Substantia nigra (tissue), 51 donors: ENCODE measurements at places on chromosomes 2 and 18.

DNA sequence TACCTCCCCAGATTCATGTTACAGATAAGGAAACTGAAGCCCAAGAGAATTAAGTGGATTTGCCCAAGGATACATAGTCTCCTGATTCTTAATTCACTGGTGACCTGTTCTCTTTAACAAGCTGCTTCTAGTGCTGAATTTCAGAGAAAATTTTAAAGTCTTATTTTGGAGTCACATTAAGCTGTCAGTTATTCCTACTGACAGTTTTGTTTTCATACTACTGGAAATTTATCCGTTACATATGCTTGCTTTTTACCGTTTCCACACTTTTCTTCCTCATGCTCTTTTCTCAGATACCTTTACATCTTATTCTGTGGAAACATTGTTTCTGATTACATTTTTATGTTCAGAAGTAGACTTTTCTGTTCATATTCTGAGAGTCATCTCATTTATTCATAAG is 1.3 kb downstream of the MOB4 start:
- DNase-seq = no peak

DNA sequence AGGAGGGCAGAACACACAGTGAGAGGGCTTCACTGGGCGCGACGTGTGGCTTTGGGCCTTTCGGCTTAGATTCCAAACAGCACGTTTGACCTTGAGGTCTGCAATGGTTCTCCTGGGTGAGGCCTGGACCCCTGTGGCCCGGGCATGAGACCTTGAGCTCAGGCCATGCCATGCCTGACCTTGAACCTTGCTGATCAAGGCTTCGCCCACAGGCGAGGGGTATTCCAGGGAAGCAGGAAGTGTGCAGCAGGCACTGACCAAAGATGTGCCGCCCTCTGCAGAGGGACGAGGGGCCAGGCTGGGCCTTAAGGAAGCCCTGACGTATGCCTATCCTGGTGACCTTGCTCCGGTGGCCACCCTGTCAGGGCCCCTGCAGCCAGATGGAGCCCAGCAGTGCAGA is 178.3 kb upstream of the HDAC4 start:
- no peak for DNase-seq

- no peak for DNase-seq
Measured at GRCh38 chr2:203774760-203775159, 68.3 kb downstream of the CD28 start.

DNA sequence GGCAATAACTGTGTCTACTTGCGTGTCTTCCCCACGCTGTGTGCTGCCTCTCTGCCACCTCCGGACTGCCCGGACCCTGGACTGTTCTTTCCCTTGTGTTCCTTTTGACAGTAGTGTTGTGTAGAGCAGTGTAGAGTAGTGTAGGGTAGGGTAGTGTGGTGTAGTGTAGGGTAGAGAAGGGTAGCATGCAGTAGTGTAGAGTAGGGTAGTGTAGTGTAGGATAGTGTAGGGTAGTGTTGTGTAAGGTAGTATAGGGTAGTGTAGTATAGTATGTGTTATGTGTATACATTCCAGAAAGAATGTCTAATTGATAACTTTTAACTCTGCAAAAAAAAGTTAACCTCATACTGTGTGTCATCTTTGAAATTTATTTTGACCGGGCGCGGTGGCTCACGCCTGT is 49.7 kb upstream of the ZNF236 start:
- no peak for DNase-seq

- no peak for DNase-seq
Measured at GRCh38 chr2:11342551-11343367, 1.7 kb downstream of the ROCK2 start.

- no peak for DNase-seq
Measured at GRCh38 chr2:72109291-72109690, 38.4 kb downstream of the CYP26B1 start.

DNA sequence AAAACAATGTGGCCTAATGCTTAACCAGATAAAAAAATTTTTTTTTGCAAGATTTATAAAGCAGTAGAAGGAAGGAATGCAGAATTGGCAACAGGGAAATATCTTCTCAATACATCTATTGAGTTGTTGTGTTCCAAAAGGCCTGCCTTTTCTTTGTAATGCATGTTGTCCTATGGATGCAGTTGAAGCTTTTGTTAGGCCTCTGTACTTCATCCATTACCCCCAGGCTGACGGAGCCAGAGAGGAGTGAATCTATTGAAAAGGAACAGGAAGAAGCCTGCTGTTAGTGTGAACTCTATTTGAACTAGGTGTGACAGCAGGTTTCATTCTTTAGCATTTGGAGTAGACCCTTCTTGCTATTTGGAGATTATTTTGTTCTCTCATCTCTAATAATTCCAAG is 56.5 kb downstream of the MTX2 start:
- DNase-seq = no peak

GRCh38 chr2:100140582-100140981 is 1.8 kb downstream of the AFF3 start:
- DNase-seq = no peak

DNA sequence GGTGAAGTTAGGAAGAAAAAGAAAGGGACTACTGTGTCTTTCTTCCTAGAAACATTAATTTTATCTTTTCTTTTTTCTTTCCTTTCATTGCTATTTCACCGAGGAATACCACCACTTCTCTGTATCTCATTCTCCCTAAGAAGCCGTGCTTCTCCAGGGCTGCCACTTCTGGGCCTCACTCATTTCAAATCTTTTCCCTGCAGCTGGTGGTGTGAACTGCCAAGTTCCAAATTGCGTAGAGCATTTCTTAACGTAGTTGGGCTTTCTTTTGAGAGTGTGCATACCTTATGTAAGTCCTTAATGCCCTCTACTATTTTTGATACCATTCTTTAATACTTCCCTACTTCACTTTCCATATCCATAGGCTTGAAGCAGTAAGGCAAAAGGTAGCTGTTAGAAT is 66.7 kb upstream of the CYP1B1 start:
- no peak for DNase-seq

- no peak for DNase-seq
Measured at GRCh38 chr2:39664888-39665591, 677 bp upstream of the TMEM178A start.

DNA sequence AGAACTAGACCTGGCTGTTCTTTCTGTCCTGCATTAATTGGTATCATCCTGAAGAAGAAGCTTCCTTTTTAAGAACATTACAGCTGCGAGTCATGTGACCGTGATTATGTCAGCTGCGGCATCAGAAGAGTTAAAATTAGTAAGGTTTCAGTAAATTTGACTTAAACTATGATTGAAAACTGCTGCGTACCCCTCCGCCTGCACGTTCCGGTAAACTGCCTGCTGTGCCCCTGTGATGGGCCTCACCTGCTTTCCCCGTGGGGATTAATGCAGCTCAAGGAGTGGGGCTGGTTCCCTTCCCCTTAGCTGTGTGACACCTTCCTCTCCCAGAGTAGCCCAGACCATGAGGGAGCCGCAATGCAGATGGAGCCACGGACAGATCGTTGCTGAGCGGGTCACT is 36.1 kb upstream of the MYO3B start:
- DNase-seq = no peak

- no peak for DNase-seq
Measured at GRCh38 chr18:56576826-56577573, 61.4 kb downstream of the TXNL1 start.

DNA sequence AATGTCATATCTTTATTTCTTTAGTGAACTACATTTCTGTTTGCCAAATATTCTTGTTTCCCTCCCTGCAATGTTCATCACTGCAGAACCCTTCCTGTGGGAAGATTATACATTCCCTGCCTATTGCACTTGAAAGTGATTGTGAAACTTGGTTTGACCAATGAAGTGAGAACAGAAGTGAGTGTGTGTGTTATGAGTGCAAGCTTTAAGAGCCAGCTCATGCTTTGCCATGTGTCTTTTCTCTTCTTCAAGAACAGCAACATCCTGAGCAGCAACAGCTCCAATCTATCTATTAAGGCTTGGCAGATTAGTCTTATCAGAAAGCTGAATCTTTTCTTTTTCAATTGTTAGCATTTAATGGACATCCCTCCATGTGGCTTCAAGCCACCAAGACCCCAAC is 42.0 kb upstream of the UBE2E3 start:
- no peak for DNase-seq

- DNase-seq = no peak
Measured at GRCh38 chr2:43832457-43832856, 6.2 kb downstream of the ABCG5 start.

- no peak for DNase-seq
Measured at GRCh38 chr2:133919285-133919684, 334.6 kb upstream of the MGAT5 start.
